Epithelial cell of proximal tubule (primary cell): ENCODE measurements at places on chromosomes 7 and 10. TPM values are rescaled to one million over a fixed set of nuclear protein-coding genes. Genes with fewer than 3 reads are reported as not detected.

GRCh38 chr10:92800134-92800733 lies 48.1 kb upstream of the EXOC6 start:
- DNase-seq: no peak

DNA sequence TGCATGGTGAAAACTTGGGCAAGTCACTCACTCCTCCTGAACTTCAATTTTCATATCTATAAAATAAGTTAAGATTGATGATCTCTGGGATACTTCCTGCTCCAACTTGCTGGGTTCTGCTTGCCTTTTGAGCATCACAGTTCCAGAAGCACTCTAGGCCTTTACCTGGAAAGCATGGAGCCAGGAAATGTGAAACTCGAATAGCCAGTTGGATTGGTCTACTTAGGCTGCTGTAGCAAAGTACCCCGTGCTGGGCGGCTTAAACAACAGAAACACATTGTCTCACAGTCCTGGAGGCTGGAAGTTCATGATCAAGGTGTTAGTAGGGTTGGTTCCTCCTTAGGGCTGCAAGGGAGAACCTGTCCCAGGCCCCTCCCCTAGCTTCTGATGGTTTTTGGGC lies 64.5 kb downstream of the NAMPT start:
- no peak for DNase-seq

Gene KIAA1217
- 18.7 and 20.2 TPM in 2 replicates for total RNA-seq

DNA sequence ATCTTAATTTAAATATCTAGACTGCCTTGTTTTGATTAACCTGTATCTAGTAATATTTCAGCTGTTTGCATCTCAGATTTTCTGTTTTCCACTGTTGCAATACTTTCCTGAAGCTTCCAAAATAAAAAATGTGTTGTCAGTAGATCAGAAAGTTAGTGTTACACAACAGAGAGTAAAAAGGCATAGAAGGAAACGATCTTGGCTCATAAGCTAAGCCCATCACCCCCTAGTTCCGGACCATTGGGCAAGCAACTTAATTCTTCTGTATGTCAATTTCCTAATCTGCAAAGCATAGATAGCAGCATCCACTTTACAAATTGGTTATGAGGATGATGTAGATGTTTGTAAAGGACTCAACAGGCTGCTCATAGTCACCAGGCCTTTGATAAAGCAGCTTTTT lies 4.4 kb downstream of the PON3 start:
- DNase-seq: no peak

DNA sequence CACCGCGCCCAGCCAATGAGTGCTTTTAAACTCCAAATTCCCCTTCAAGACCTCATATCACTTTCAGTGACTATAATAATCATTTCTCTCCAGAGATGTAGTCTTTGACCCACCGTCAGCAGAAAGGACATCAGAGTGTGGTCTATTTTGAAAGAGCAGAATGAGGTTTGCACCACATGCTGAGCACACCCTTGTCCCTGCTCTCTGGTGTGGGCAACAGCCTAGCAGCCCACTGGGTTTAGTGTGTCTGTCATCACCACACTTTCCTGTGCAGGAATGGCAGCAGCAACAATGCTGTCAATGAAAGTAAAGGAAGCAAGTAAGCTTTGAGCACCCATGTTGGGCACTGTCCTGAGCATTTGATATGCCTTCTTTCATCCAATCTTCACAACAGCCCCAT lies 122.4 kb downstream of the PLXNA4 start:
- no peak for DNase-seq

Gene H2BK1
- not detected in 2 replicates for total RNA-seq

Gene PLEKHS1
- not detected in 2 replicates for total RNA-seq

- DNase-seq: no peak
Measured at GRCh38 chr7:6030988-6031387, at the start of gene ANKRD61. TSS of gene ANKRD61 (plus strand) at chr7:6031376. CDS start at chr7:6031376, 0 bp downstream.

DNA sequence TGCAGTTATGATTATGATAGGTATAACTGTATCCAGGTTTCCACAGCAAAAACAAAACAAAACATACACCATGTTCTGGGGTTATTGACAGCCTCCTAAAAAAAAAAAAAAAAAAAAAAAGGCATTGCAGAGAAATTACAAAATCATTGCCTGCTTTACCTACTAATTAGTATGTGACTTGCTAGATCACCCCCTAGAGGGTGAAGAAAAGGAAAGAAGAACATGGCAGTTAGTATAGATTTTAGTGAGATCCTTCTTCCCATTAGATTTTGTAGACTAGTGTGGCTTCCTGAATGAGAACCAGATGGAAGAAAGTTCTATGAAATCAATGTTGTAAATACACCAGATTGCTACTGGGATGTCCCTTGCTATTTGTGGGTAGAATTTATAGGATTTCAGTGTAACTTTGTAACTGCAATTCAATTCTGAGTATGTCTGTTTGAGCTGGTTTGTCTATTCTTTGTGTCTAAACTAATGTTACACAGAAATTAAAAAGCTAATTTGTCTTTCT lies 24.0 kb upstream of the AGBL3 start:
- DNase-seq: no peak

Gene CRPPA
- total RNA-seq: 0.52 and 1.8 TPM in 2 replicates

GRCh38 chr10:113272511-113272910 lies 280.3 kb upstream of the HABP2 start:
- DNase-seq: no peak

- no peak for DNase-seq
Measured at GRCh38 chr7:20577441-20578071, 37.9 kb upstream of the ABCB5 start.
